Effector CD4-positive, alpha-beta T cell (primary cell): ENCODE measurements at places on chromosomes 12 and 14.
A peak's percentile ranks its signal among the peaks of the same experiment; 100 is the strongest.

DNA sequence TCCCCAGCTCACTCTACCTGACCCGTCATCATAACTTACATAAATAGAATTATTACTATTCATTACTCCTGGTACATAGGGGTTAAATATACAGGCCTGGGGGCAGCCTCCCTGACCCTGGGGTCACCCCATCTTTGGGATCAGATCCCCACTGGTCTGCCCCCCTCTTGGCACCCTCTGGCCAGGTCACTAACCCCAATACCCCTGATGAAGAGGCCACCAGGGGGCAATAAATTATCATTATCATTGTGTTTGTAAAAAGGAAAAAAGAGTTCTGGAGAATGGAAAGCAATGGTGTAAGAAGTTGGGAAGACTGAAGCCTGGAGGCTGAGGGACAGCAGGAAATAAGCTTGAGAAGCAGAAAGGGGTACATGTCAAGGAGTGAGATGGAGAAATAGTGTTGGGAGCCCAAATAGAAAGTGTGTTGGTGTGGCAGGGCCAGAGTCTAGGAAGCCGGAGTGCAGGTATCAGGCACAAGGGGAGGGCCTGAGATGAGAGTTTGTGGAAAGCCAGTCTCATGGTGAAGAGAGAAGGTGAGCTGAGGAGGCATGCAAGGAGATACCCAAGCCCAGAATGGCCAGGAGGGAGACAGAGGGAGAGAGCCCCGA is 6.1 kb upstream of the AAAS start:
- DNase-seq, result no peak

GRCh38 chr12:39682689-39683477 is 63.3 kb upstream of the ABCD2 start:
- no peak for DNase-seq

DNA sequence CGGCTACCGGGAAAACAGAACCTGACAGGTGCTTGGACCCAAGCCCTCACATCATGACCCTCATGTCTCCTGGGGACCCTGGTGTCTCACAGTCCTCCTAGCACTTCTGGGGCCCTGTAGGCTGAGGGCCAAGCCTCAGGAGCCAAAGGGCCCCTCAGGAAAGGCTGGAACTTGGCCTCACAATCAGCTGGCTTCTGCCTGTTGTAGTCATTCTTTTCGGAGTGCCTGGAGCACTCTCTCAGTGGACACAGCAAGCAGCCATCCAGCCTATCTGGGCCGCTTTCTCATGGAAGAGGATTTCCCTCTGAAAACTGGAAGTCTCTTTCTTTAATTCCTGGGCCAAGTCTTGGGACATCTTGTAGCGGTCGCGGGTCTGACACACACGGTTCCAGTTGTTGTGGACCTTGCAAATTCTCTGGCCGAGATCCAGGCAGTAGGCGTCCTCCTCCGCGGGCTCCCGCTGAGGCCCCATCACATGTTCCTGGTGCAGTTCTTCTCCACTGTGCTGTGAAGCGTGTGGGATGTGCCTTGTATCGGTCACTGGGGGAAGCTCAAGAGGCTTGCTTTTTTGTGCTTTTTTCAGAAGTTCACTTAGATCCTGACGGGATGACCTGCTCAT is 169.3 kb downstream of the EMP1 start:
- DNase-seq, result no peak

GRCh38 chr12:52213564-52214420 is 19.3 kb upstream of the KRT7 start:
- peak; percentile 29 for DNase-seq

DNA sequence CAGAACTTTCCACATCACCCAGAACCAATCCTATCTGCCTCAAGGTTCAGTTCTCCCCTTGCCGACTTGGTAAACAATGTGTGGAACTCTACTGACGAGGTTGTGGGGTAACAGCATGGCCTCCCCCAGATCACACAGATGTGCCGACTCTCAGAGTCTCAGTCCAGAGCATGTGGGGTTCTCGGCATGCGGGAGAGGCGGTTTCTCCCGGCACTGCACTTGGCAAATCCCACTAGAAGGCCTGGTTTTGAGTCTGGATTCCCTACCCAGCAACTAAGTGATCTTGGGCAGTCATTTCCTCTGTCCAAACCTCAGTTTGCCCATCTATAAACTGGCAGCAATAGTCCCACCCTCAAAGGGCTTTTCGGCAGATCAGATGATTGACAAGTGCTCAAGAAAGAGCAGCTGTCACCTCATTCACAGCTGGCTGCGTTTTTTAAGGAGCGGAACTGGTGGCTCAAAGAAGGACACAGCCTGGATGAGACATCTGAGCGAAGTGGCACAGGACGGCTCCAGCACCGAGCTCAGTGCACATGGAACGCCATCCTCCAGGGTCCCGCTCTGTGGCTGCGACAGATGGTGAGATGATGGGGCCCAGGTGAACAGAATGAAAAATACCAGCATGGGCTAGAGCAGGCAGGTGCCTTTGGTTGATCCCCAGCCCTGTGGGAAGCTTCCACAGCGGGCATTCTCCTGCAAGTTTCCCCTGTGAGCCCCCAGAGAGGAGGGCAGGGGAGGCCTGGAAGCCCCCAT is 7.3 kb downstream of the TESC start:
- no peak for DNase-seq

- DNase-seq, result no peak
Observed at GRCh38 chr14:68643673-68644072, 149.2 kb downstream of the ZFP36L1 start.

GRCh38 chr12:58814036-58814435 is 106.3 kb downstream of the LRIG3 start:
- DNase-seq, result no peak

- DNase-seq, result peak; percentile 88
Observed at GRCh38 chr12:48852734-48853688, 1.0 kb upstream of the DDX23 start.

DNA sequence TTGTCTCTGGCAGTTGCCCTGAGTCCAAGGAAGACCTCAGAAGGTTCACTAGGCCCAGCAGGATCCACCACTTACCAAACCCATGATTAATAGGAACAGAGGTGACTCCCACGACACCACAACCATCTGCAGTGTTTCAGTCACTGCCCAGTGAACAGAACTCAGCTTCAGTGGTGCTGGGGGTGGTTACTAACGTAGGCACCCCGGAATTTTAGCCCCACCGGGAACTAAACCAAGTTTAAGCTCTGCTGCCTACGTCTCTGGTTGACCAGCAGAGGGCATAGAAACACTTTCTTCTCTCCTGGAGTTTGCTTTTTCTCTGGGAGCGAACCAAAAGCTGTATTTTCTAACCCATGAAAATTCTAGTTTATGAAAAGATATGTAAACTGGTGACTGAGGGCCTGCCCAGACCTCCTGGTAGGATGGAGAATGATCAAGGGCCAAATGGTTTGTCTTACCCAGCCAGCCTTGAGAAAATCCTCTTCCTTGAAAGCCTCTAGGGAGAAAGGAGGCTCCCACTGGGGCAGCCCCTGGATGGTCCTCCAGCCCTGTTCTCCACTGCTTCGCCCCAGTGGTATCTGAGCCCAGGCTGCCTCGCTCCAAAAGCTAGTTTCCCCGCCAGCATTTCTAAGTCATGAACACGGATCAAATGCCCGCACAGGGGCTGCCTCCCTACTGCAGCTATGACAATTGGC is 379.8 kb downstream of the DPF3 start:
- DNase-seq, result no peak

DNA sequence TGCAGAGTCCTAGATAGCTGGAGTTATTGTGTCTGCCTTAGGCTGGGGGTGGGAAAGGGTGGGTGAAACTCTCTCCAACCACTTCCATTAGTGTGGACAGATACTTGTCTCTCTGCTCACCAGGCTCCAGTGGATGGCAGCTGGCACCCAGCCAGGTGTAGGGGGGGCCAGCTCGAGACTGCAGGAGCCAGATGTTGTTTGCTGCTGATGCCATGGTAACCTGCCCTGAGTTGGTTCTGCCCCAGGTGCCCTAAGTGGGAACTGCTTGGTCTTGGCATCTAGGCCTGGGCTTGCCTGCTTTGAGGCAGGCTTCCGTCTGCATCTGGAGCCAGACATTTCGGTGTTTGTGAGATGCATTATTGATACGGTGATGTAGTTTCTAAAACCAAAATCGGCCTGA is 82.2 kb downstream of the ADCK1 start:
- DNase-seq, result no peak

DNA sequence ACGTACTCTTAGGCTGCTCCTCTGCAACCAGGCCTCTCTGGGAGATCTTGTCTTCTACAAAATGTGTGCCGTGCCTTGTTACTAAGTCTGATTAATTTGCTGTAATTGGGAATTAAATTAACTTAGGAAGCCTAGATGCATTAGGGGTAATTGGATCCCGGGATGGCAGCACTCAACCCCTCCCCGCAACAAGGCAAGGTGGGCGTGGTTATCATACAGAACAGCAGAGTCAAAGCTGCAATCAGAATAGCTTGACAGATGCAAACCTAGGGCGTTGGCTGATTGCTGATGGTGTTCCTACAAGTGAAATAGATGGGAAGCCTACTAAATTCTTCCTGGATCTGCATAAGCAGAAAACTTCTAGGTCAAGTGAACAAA is 34.5 kb upstream of the NFYB start:
- DNase-seq, result no peak

- DNase-seq, result no peak
Observed at GRCh38 chr14:102793531-102794328, 16.5 kb downstream of the TRAF3 start.

DNA sequence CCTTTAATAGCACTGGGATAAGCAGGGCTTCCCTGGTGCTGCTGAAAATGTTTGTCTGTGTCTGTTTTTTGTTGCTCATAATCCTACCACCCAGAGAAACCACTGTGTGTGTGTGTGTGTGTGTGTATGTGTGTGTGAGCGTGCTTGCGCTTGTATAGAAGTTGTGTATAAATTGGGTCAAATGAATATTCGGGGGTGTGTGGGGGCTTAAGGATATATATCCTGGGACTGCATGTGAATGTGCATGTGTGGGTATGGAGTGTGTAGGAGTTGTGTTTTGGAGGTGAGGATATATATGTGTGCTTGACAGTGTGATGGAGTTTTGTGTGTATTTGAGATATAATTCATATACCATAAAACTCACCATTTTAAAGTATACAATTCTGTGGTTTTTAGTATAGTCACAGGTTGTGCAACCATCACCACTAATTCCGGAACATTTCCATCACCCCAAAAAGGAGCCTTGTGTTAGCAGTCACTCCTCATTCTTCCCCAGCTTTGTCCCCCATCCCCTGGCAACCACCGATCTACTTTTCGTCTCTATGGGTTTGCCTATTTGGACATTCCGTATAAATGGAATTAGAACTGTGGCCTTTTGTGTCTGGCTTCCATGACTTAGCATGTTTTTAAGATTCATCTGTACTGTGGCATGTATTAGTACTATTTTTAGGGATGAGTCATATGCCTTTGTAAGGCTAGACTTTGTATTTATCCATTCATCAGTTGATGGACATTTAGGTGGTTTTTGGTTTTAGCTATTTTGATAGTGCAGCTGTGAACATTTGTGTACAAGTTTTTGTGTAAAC is 25.6 kb downstream of the TCTN1 start:
- DNase-seq, result no peak

- DNase-seq, result no peak
Observed at GRCh38 chr12:53069621-53070410, 9.4 kb downstream of the SPRYD3 start.

DNA sequence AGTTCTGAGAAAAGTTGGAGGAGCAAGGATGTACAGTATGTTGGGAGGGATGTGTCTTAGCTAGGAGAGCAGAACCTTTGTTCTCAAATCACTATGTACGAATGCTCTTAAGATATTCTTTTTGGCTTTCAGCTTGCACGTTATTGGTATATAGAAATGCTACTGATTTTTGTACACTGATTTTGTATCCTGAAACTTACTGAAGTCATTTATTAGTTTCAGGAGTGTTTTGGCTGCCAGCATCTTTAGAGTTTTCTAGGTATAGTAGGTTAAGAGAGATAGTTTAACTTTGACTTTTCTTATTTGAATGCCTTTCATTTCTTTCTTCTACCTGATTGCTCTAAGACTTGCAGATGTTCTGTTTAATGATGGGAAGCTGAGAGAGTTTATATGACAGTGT is 442.8 kb upstream of the FBXO33 start:
- DNase-seq, result no peak

GRCh38 chr12:121545480-121545879 is 35.3 kb downstream of the KDM2B start:
- no peak for DNase-seq

DNA sequence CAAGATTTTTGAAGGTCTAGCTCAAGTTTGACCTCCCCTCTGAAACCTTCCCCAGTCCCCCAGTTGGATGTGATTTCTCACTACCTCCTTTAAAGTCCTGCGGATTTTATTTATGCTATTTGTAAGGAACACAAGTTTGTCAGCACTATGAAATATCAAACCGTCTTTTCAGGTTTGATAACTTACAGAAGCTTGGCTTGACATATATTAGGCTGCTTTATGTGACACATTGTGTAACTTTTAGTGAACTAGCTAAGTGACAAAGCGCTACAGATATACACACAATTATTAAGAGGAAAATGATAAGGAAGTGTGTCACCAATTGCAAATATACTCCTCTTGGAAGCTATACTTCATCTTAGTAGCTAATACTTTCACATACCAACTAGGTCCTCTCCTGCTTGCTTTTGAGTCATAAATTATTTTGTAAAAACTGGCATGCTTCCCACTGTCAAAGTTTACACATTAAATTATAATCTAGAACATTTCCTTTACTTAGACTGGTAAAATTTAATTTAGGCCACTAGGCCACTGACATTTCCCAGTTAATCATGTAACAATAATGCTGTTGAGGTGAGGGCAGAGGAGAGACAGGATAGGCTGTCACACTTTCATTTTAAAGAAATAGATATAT is 149.5 kb downstream of the TMTC3 start:
- no peak for DNase-seq

GRCh38 chr12:96007729-96008128 is 11.6 kb upstream of the HAL start:
- DNase-seq, result no peak

- no peak for DNase-seq
Observed at GRCh38 chr12:65518771-65519170, 240.3 kb downstream of the MSRB3 start.

DNA sequence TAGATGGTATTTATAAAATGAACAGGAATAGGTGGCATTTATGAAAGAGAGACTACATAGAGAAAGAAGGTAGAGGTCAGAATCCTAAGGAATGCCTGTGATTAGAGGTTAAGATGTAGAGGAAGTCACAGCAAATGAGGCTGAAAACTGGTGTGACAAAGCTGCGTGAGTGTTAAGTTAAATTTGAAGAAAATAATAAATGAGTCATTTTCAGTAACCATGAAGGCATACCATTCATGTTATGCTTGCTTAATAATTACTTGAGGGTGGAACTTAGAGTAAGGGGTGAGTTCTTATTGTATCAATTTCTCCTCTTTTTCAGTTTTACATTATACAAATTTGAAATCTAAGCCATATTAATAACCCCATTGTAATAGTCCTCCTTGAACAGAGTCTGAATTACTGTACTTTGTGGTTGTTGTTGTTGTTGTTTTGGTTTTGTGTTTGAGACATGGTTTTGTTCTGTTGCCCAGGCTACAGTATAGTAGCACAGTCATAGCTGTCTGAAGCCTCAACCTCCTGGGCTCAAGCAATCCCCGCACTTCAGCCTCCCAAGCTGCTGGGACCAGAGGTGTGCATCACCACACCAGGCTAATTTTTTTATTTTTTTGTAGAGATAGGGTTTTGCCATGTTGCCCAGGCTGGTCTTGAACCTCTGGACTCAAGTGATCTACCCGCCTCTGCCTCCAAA is 761.5 kb downstream of the GALC start:
- no peak for DNase-seq

GRCh38 chr12:42615006-42615405 is 25.5 kb upstream of the PRICKLE1 start:
- no peak for DNase-seq

GRCh38 chr14:71607056-71607455 is 325.2 kb upstream of the RGS6 start:
- no peak for DNase-seq
